ENCODE measurements at places on chromosomes 7 and 10.

- DNase-seq: no peak
These were observed 11.3 kb upstream of the HGF start for GRCh38 chr7:81780914-81781693.

DNA sequence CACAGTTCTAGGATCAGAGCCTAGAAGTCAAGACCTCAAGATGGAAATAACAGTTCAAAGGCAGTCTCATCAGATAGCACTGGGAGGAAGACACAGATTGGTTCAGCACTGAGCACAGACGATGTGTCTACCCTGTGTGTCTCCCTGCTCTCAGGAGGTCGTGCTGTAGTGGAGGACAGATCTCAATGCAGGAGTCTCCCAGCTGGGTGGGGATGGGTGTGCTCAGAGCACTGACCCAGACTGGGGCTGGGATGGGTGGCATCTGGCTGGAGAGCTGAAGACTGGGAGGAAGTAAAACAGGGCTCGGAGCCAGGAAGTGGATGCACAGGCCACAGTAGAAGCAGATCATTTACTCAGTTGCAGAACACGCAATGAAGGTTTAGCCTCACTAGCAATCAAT is 69.5 kb upstream of the GDF10 start:
- no peak for DNase-seq

DNA sequence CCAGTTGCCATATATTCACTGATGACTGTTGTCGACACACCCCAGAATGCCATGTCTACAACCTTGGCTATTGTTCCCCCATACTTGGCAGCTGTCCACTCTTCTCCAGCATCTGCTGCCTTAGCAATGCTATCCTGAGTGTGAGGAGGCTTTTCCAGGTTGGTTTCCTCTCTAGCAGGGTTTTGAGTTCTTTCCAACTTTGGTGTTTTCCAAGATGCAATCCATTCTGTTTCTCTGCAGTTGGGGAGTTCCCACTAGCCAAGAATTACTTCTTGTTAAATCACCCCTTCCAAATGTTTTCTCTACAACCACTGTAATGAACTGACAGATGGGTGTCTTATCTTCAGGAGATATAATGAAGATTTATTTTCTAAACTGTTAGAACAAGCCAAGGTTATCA is 617.4 kb downstream of the CCSER2 start:
- no peak for DNase-seq

DNA sequence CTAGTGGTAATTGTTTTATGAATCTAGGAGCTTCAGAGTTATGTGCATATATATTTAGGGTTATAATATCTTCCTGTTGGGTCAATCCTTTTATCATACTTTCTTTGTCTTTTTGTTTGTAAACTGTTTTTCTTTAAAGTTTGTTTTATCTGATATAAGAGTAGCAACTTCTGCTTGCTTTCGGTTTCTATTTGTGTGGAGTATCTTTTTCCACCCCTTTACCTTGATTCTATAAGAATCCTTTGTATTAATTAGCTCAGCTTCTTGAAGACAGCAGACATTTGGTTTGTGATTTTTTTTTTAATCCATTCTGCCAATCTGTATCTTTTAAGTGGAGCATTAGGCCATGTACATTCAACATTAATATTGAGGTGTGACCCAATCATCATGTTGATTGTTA is 9.3 kb downstream of the CASP7 start:
- DNase-seq: no peak

DNA sequence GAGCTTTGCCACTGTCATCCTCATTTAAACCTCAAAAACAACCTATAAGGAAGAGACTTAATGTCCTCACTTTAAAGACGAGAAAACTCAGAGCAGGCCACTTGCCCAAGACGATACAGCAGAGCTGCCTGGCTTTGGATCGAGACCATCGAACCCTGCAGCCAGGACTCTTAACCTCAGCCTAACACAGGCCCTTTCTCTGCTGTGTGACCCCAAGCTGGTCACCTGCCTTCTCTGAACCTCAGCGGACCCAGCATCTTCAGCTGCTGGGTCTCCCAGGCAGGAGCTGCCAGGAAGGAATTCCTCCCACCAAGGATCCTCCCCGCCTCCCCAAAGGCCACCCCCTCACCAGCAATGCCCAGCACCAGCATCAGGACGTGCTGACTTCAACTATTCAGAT is 32.7 kb downstream of the TNRC18 start:
- DNase-seq: no peak

- DNase-seq: no peak
These were observed 29.2 kb downstream of the PANK1 start for GRCh38 chr10:89615824-89616223.

DNA sequence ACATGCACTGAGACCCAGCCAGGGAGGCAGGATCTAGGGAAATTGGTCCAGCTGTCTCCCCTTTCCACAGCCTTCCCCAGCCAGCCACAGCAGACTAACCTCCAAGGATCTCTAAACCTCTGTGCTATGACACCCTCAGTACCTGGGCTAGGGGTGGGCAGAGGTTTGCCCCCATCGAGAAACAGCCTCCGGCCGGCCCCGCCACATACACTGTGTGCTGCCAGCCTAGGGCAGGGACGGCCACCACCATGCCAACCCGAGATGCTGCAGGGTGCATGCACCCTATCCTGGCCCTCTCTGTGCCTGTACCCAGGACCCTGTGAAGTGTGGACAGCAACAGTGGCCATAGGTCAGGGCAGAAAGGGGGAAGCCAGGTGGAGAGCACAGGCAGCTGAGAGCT is 58.1 kb downstream of the PARP12 start:
- DNase-seq: no peak

DNA sequence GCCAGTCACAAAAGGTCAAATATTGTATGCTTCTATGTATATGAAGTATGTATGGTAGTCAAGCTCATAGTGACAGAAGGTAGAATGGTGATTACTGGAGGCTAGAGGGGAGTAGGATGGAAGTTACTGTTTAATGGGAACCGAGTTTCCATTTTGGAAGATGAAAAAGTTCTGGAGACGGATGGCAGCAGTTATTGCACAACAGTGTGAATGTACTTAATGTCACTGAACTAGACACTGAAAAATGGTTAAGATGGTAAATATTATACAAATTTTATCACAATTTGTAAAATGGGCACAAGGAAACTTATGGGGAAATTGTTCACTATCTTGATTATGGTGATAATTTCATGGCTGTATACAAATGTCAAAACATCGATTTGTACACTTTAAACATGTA is 284.6 kb downstream of the GFRA1 start:
- DNase-seq: no peak

GRCh38 chr7:17205910-17206309 is 92.5 kb upstream of the AHR start:
- no peak for DNase-seq

- no peak for DNase-seq
These were observed 88.0 kb downstream of the PDGFA start for GRCh38 chr7:431658-432111.

- DNase-seq: no peak
These were observed 12.2 kb downstream of the UBE3C start for GRCh38 chr7:157150882-157151281.

DNA sequence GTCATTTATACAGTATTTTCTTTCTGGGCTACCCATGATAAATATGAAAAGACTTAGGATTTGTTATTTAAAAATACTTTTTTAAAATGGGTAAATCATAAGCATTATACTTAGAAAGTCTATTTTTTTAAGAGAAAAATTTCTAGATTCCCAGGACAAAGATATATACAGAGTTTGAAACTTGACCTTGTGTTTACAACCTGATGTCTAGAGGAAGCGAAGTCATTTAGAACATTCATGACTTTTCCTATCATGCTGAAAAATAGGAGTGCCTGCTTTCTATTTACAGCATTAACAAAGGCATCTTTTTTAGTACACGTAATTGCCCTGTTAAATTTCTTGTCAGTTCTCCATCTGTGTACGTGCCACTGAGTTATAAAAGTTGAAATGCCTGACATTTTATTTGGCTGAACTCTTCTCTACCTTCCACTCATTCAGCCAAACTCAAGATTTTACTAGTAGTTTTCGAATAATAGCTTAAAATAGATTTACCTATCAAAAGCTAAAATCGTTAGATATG is 23.0 kb downstream of the GNAT3 start:
- DNase-seq: no peak

DNA sequence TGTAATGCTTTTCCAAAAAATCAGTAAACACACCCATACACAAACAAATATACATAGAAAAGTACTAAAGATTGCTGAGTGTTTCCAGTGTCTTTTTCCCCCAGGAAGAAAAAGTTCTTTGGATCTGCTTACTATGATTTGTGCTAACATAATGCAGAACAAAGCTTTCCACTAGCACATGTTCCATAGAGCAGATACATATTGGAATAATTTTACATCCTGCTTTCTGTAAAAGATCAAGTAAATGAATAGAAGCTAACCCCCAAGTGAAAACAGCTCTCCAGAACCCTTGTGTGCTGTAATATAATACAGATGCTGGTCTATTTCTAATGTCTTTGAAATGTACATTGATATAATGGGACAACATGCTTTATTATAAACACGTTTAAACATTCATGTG is 125.5 kb downstream of the PON1 start:
- no peak for DNase-seq

- DNase-seq: no peak
These were observed 9.6 kb upstream of the AGMO start for GRCh38 chr7:15571301-15571878.

- no peak for DNase-seq
These were observed 18.4 kb downstream of the RCC1L start for GRCh38 chr7:75055155-75055554.

- no peak for DNase-seq
These were observed 32.6 kb upstream of the HABP2 start for GRCh38 chr10:113520261-113520660.

- no peak for DNase-seq
These were observed 223.7 kb downstream of the LHFPL3 start for GRCh38 chr7:104552102-104552501.

DNA sequence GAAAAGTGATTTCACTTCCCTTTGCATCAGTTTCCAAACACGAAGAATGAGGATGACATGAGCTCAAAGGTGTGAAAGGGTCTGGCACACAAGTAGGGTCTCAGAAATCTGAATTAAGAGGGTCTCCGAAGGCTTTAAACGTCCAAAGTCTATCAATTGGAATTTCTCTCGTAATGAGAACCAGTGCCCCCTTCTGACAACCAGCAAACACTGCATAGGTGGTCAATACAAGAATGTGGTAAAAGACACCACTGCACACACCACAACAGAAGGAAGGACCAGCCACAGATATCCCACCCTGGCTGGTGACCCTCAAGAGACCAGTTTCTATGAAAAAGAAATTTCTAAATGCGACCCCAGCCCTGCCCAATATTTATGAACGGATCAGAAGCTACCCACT is 78.1 kb downstream of the CALN1 start:
- no peak for DNase-seq

- DNase-seq: no peak
These were observed 103.3 kb upstream of the POT1 start for GRCh38 chr7:125032943-125033342.

GRCh38 chr10:31739146-31739545 is 189.5 kb downstream of the ARHGAP12 start:
- DNase-seq: no peak

DNA sequence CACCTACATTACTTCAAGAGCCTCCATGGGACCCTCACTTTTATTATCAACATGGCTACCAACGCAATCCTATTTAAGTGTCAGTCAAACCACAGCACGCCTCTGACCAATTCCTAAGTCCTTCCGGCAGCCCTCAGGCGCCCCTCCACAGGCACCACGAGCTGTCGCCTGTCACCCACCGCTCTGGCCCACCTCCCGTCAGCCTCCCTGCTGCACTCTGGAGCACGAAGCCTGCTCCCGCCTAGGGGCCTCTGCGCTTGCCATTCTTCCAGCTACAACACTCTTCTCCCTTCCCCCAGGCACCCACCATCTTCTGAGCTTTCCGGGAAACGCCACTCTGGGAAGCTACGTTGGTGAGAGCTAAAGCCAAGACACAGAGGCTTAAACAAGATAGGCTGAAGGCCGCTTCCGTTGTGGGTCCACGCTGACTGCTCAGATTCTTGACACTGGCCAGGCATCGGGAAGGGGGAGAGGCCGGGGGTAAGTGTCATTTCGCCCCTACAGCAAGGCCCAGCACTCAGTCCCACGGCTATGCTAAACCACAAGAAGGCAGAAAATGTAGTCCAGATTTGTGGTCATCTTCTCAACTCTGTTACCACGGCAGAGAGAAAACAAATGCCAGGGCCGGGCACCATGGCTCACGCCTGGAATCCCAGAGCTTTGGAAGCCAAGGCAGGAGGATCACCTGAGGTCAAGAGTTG is 56.7 kb downstream of the GNA12 start:
- DNase-seq: no peak

GRCh38 chr7:158811894-158812293 is 17.4 kb downstream of the ESYT2 start:
- DNase-seq: no peak

DNA sequence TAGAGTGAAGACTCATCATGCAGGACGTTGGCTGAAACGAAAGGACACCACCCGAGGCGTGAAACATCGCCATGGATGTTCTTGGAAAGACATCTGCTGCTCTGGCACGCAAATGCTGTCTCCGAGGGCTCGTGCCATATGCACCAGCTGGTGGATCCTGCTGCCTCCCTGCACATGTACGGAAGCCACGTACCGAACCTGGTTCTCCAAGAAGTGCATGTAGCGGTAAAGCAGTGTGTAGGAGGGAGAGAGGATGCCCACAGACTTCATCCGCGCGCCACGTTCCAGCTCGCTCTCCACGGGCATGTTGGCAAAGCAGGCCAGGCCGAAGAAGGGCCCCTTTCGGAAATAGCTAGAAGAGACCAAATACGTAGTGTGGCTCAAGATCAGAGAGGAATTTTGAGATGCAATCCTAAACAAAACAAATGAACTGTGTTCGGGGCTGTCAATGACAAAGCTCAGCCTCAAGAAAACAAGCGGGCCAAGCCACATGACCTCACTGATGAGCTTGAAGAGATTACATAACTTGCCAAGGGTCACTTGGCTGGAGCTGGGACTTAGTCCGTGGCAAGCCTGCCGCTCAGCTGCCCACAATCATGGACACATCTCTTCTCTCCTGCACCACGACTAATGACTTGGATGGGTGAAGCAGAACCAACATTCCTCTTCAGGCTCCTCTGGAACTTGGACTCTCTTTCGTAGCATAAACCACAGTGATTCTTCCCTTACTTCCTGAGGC is 16.5 kb downstream of the DENND11 start:
- DNase-seq: no peak

DNA sequence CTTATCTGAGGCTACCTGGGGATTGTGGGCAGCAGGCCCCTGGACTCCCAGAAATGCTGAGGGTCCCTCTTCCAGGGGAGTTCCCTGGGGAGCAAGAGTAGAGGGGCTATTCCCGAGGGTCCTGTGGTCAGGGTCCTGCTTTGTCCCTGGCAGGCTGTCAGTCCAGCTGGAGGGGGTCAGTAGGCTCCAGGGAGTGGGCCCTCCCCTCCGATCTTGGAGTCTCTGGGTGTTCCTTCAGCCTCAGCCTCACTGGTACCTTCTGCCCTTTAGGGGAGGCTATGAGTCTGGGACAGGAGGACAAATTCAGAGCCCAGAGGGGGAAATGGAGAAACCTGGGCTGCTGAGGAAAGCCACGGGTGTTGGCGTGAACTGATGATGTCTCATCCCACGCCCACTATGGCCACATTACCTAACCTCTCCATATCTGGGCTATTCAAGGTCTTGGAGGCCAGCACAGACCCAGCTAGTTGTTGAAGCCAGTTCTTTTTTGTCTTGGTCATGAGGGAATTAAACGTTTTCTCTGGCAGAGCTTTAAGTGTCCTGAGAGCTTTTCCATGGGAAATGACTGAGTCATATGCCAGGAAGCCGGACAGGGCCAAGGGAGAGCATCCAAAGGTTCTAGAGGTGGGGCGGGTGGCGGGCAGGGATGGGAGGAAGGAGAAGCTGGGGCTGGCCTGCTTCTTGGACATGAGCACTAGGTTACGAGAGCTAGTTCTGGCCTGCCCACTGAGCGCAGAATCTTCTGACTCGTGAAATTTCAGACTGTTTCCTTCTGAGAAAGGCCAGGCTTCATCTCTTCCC is 6.2 kb downstream of the CALHM2 start:
- no peak for DNase-seq
